ENCODE measurements at places on chromosomes 13 and 19. TPM values are rescaled to one million over a fixed set of nuclear protein-coding genes. Genes with fewer than 3 reads are reported as not detected.

The KLK4 gene
- total RNA-seq, result not detected

The CEACAM3 gene
- not detected for total RNA-seq

The WIZ gene
- total RNA-seq, result 5.7 TPM

The SSC5D gene
- 10.7 TPM for total RNA-seq

The NLRP12 gene
- not detected for total RNA-seq

The SLC1A6 gene
- total RNA-seq, result not detected

The GRIN3B gene
- 0.74 TPM for total RNA-seq

The RASGRP4 gene
- not detected for total RNA-seq

The RNF225 gene
- not detected for total RNA-seq

The CCDC9 gene
- total RNA-seq, result 16.3 TPM

The ZNF534 gene
- not detected for total RNA-seq

The ZSCAN18 gene
- 50.7 TPM for total RNA-seq

The ZNF66 gene
- 4.0 TPM for total RNA-seq

The ELSPBP1 gene
- not detected for total RNA-seq

The ZNF99 gene
- not detected for total RNA-seq

The NCCRP1 gene
- not detected for total RNA-seq

The SHISA2 gene
- total RNA-seq, result 0.90 TPM

The STOML3 gene
- not detected for total RNA-seq

The KIR3DL2 gene
- total RNA-seq, result not detected

The PSG3 gene
- total RNA-seq, result not detected

The HCN2 gene
- 0.08 TPM for total RNA-seq

The KLF16 gene
- total RNA-seq, result 7.3 TPM
